Activated naive CD4-positive, alpha-beta T cell treated with anti-CD3 and anti-CD28 coated beads, Interleukin-2, amount 50 U/mL, for 16 hours (primary cell): ENCODE measurements at places on chromosomes 2 and 18.

GRCh38 chr2:96906729-96907114 is 36.8 kb upstream of the SEMA4C start:
- DNase-seq, result no peak

- no peak for DNase-seq
These were observed 79.1 kb downstream of the TGIF1 start for GRCh38 chr18:3529077-3529476.

DNA sequence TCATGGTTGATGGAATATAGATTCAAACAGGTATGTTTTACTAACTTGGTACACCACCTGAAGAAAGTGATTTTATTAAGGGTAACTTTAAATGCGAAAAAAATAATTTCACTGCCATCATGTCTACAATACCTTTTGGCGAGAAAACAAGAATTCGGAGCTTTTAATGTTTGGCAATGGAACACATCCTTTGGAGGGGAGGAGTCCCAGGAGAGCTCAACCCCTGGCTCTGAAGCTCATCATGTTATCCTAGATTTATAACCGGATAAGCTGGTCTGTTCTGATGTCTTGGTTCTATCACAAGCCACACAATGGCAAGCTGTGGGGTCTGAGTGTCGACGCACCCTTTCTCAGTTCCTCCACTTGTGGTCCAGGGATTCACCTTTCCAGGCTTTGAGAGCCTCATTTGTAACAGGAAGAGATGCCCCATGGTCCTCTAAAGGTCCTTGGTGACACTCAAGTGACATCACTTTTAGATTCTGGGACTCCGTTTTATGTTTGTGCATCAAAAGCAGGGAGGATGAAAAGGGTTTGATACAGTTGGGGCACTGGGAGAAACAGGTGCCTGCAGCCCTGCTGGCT is 172.7 kb downstream of the BCL2 start:
- no peak for DNase-seq

DNA sequence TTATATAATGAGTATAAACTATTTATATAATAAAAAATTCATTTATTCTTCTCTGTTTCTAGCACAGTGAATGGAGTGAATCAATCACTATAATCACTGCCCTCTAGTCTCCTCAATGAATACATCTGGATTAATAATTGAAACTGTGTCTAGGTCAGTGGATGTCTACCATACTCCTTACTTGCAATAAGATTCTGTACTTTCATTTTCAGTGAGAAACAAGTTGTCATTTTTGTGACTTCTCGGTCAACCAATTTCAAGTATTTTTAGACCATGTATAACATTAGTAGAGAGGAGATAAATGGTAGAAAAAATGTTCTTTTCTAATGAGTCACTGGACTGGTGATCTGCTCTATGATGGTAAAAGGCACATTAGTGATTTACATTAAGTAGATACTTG is 799.6 kb upstream of the CHAC2 start:
- DNase-seq, result no peak

GRCh38 chr2:217142649-217143266 is 282.9 kb upstream of the TNP1 start:
- DNase-seq, result no peak

DNA sequence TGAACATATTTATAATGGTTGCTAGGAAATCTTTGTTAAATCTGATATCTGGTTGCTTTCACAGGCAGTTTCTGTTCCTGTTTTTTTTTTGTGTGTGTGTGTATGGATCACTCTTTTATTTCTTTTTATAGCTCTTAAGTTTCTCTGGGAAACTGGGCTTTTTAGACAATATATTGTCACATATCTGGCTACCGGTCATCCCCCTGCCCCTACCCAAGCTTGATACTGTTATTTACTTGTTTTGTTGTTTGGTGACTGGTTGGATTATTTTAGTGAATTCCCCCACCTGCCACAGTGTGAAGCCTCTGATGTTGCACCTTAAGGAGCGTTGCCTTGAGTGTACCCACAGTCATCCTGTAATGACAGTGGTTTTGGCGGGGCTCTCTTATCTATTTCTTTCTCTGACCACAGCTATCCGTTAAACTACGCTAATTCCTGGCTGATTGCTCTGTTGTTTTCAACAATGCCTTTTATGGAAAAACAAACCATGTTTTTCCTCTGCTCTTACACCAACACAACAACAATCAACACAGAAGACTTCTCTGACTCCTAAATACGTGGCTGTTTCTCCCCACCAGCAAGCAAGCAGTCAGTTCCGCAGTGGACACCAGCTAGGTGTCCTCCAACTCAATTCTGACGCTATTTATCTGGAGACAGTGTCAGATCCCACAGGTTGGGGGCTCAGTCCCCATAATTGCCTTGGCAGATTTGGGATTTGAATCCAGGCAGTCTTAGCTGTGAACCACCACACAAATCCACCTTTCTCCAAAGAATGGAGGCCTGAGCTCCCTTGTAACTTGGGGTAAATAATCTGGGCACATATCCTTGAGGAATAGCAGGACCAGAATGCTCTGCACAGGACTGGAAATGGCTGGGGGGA is 10.9 kb downstream of the GNLY start:
- no peak for DNase-seq
